Effector memory CD4-positive, alpha-beta T cell (primary cell): ENCODE measurements at places on chromosomes 12 and 14.

DNA sequence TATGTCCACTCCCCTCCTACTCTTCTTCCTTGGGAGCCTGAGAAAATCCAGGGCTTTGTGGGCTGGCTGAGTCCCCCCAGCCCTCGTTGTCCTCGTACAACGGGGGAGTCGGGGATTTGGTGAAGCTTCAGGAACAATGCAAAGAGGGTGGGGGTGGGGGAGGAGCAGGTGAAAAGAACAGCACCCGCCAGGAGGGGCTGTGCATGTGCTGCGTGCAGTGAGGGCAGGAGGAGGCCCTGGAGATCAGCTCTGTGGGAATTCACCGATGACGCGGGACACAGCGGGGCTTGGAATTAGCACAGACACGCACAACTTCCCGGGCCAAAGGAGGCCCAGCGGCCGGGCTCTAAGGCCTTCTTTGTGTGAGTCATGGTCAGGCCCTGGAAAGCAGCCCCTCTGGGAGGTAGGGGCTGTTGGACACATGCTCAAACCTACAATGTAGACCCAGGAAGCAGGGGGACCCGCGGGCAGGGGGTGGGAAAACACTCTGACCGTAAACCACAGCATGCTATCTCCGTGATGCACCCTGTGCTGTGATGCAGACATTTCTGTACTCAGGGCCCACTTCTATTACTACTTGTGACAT is 32.8 kb downstream of the RBM19 start:
- no peaks in the 10 kb centered on the region for H3K27me3 ChIP-seq
- no peak for DNase-seq
- peaks cover 60% of the 10 kb centered on the region for H3K36me3 ChIP-seq
- no peak overlapping the region for H3K27ac ChIP-seq
- no peaks in the 10 kb centered on the region for H3K4me1 ChIP-seq

GRCh38 chr12:53096089-53096741 is 1.3 kb upstream of the IGFBP6 start:
- DNase-seq: no peak
- no peaks in the 10 kb centered on the region for H3K36me3 ChIP-seq
- no peak overlapping the region for H3K4me3 ChIP-seq
- no peaks in the 10 kb centered on the region for H3K27me3 ChIP-seq

- no peaks in the 10 kb centered on the region for H3K4me1 ChIP-seq
- DNase-seq: no peak
- no peaks in the 10 kb centered on the region for H3K27me3 ChIP-seq
Measured at GRCh38 chr12:79998554-79998953, 63.7 kb upstream of the PPP1R12A start.

- peaks cover 58% of the 10 kb centered on the region for H3K4me1 ChIP-seq
- DNase-seq: no peak
- no peaks in the 10 kb centered on the region for H3K27me3 ChIP-seq
Measured at GRCh38 chr12:120118321-120119061, 1.9 kb upstream of the RAB35 start.

- no peak for DNase-seq
- H3K27ac ChIP-seq: no peak overlapping the region
- H3K27me3 ChIP-seq: no peaks in the 10 kb centered on the region
- H3K4me1 ChIP-seq: peaks cover 12% of the 10 kb centered on the region
- no peak overlapping the region for H3K4me3 ChIP-seq
Measured at GRCh38 chr12:106984588-106985137, 2.3 kb downstream of the MTERF2 start.

DNA sequence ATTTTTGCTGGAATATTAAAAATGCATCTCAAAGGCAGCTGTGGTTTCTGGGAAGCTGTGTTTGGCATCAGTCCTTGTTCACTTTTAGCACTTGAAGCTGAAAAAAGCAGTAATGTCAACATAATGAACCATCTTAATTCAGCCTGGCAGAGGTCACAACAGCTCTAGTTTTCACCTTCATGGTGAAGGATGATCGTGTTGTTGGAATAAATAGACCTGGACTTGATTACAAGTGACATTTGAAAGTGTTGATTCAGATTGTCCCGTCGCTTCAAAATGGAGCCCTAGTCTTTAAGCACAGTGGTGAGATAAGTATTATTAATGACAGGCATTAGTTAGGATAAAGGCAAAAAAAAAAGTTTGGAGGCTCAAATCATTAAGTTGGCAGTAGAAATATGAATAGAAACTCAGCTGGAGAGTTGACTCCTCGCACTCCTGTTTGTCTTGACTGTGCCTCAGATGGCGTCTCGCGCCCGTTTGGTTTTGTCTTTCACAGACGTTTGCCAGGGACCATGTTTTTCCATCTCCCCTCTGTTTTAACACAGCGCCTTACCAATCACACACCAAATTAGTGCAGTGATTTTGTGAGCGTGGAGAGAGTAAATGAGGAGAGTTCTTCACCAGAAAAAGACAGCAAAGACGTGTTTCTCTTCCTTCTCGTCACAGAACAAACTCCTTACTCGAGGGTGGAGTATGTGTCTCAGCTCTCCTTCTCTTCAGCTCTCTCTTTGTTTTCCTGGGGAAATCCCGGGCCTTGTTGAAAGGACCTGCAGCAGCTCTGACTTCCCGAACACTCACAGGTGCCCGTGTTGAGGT is 53.4 kb upstream of the MMP17 start:
- H3K27ac ChIP-seq: no peak overlapping the region
- no peak overlapping the region for H3K4me3 ChIP-seq
- H3K27me3 ChIP-seq: no peaks in the 10 kb centered on the region
- peaks cover 42% of the 10 kb centered on the region for H3K36me3 ChIP-seq
- no peaks in the 10 kb centered on the region for H3K4me1 ChIP-seq
- no peak for DNase-seq
